Keratinocyte (primary cell): ENCODE measurements at places on chromosomes 12 and 14.

DNA sequence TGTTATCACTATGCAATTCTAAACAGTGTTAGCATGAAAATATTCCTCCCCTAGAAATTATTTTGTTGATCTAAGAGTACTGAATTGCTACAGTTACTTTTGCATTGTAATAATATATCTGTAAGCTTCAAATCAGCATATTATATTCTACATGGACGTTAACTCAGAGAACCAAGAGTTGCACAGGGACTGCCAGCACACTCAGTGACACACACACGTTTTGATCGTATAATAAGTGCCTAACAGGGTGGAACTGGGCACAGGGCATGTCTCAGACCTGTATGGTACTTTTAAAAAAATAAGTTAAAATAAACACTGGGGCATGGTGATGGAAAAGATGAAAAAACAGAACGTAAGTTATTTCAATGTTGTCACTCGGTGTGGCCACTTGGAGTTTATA is 451.6 kb downstream of the RGS6 start:
- no peak for DNase-seq

- no peak for DNase-seq
Measured at GRCh38 chr12:109752117-109753053, 38.8 kb downstream of the FAM222A start.

GRCh38 chr14:100446572-100446971 is 123.4 kb downstream of the SLC25A47 start:
- no peak for DNase-seq

GRCh38 chr12:31859232-31859977 is 99.8 kb upstream of the RESF1 start:
- no peak for DNase-seq

GRCh38 chr12:118193477-118193876 is 57.6 kb downstream of the PEBP1 start:
- no peak for DNase-seq

GRCh38 chr12:113285679-113286610 is 49.0 kb downstream of the SLC8B1 start:
- DNase-seq = no peak

GRCh38 chr12:124721501-124722162 is 142.0 kb downstream of the SCARB1 start:
- DNase-seq = no peak

DNA sequence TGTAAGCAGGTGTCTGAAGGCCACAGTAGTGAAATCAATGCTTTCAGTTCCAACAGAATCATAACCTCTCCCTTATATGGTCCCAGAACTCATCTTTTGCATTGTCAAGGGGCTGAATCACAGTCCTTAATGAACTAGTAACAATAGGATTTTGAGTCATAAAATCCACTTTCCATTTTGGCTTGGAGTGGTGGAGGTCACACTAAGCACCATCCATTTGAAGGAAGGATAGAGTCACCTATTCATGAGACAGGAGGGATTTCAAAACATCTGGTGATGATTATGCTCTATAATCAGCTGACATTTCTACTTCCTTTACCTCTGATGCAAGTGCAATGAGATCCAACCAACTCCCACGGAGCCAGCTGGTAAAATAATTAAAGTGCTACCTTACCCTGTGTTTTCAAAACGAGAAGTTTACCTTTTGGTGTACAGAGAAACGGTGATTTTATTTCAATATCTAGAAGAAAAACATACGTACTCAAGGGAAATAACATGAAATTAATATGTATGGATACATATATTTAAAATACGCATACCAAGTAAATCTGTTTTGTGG is 59.1 kb downstream of the TMEM132D start:
- no peak for DNase-seq

DNA sequence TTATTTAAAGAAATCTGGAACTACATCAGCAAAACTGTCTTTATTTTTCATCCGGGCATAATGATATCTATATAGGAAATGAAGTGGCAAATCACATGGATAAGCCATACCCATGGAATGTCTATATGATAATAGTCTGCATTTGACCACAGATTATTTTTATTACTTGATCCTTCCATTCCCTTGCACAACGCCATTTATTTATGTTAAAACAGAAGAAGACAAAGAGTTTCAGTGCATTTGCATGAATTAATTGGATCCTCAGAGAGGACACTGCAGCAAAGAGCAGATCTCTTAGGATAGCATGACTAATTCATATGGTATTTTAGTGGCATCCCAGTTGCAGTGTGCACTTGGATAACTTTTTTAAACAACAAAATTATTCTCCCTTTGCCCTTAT is 345.0 kb downstream of the CCDC91 start:
- DNase-seq = no peak
